A549 (cell line): ENCODE measurements at places on chromosomes 2 and 18.

DNA sequence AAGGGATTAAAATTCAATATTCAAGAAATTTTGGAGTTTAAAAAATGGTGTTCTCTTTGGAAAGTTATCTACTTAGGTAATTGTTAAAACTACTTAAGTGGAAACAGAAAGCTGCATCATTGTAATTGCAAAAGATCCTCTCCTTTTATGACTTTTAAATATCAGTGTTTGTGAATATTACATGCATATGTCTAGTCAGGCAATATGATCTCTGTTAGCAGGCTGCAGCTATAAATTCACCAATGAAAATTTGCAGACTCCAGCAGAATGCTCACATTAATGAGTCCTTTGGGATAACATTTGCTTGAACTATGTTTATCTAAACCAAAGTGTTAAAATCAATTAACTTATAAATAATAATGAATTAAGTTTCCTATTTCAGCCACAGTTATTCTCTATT lies 59.2 kb upstream of the CSRNP3 start:
- no peak for DNase-seq

GRCh38 chr2:21774691-21775368 lies 651.1 kb downstream of the TDRD15 start:
- DNase-seq, result no peak

DNA sequence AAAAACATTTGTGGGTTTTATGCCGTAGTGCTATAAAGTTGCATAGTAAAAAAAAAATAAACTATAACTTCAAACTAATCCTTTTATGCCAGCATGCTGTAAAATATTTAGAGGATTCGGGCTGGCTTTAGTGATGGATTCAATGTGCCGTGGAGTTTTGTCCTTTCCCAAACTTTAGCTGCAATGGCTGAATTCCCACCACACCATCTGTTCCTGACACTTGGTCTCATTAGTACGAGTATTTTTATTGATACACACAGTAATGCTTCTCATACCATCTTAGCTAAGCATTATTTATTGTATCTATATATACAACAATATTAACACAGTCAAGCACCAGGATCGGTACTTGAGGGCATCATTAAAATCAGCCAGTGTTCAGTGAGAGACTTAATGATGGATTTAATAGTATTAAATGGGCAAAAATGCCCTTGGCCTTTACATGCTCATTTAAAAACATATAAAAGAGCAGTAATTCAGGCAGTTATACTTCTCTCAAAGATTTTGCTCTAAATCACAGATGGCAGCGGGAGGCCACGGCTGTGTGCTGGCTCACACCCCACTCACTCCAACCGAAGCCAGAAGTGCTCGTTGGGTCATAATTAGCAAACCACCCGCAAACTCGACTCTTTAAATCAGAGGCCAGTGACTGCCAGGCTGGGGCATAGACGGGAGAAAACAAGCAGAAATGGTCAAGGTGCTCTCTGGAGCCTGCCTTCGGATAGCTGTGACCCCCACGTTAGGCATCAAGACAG lies 297.0 kb upstream of the REV1 start:
- DNase-seq, result no peak

GRCh38 chr2:32614084-32614483 lies 13.8 kb upstream of the TTC27 start:
- DNase-seq, result no peak

DNA sequence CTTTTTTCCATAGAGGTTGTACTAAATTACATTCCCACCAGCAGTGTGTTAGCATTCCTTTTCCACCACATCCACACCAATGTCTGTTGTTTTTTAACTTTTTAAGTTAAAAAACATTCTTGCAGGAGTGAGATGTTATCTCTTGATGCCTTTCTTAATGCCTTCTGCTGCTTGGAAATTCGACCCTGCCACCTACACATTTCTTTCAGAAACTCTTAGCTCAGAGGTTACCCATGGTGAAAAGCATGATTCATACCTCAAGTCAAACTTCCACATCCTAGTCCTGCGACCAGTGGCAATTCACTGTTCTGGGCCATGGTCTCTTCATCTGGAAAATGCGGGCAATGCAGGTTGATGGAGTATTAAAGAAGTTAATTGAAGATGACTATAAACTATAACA lies 12.7 kb upstream of the HNMT start:
- no peak for DNase-seq

- no peak for DNase-seq
Measured at GRCh38 chr18:79533591-79533990, 137.9 kb downstream of the NFATC1 start.

- DNase-seq, result no peak
Measured at GRCh38 chr18:76386886-76387285, 108.2 kb downstream of the ZNF516 start.

GRCh38 chr18:77469131-77469530 lies 219.5 kb downstream of the GALR1 start:
- DNase-seq, result no peak

DNA sequence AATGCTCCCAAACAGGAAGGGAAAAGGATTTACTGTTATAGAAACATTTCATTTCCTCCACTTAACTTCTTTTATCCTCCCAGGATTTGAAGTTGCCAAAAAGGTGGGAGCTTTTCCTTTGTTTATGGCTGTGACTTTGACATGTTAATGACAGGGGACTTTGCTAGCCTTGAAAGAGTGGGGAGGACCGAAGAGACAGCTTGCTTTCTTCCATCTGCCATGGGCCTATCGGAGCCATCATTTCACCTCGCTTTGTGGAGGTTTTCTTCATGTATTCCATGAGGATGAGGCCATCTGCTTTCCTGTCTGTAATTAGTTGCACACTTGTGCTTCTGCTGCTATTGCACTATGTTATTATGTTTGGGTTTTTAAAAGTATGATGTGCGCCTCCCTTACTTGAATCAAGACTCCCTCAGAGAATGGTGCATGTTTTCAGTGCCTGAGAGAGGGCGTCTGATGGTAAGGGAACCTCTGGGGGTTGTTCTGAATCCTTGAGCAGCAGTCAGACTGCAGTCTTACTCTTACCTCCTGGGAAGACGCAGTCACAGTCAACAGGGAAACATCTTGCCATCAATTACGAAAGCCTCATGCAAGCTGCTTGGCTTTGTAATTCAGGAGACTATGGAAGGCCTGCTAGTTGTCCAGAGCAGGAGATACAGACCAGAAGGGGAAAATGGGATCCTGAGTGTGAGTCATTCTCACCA lies 173.3 kb upstream of the MGAT5 start:
- no peak for DNase-seq

DNA sequence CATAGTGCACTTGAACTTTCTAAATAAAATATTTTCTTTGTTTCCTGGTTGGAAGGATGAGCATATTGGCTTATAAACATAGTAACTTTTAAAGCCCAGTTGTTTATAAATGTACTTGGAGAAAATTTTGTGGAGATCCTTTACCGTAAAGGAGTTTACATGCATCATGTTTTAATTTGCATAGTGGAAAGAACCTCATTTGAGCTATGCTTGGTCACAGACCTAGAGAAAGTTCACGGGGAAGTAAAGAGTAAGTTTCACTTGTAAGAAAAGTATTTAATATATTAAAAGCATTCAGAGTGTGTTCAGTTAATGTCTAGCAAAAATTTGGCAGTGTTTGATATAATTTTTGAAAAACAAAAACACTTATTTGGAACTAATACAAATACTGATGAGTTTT lies 45.3 kb downstream of the PIKFYVE start:
- DNase-seq, result no peak

DNA sequence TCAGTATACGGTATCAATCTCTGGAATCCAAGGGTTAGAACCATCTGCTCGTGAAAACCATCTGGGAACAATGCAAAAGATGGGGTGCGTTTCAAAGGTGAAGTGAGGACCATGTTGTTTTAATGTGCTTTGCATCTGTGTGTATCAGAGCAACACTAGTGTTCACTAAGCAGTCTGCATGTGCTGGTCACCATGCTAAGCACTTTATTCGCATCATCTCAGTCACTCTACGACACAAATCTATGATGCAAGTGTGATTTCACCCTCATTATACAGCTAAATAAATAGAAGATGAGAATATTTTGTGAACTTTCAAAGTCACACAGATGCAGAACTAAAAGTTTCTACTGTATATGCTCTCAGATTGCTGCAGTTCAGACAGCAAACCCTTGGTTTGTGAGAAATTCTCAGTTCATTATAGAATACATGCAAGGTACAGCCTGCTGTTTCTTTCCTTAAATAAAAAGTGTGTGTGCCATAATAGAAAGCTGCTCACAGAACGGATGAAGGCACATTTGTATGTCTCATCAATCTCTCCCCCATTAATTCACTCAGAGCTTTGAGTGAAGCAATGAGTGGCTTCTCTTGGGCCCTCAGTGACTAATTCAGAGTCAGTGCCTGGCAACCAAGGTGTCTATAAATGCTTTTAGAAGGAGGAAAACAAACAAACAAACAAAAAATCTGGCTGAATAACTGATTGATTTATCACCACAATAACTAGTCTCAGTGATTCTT lies 652.8 kb upstream of the SOX11 start:
- DNase-seq, result no peak

DNA sequence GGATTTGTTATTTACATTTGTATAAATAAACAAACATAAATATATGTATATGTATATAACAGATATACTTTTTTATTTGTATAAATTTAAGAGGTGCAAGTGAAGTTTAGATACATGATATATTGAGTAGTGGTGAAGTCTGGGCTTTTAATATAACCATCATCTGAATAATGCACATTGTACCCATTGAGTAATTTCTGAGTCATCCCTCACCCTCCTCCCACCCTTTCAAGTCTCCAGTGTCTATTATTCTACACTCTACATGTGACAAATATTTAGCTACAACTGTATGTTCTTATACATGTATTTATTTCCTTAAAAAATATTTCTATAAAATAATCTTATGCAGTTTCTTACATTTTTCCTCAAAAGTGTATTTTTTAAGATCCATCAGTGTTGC lies 358.7 kb upstream of the TFPI start:
- DNase-seq, result no peak

GRCh38 chr2:229009816-229010215 lies 261.3 kb downstream of the PID1 start:
- no peak for DNase-seq

DNA sequence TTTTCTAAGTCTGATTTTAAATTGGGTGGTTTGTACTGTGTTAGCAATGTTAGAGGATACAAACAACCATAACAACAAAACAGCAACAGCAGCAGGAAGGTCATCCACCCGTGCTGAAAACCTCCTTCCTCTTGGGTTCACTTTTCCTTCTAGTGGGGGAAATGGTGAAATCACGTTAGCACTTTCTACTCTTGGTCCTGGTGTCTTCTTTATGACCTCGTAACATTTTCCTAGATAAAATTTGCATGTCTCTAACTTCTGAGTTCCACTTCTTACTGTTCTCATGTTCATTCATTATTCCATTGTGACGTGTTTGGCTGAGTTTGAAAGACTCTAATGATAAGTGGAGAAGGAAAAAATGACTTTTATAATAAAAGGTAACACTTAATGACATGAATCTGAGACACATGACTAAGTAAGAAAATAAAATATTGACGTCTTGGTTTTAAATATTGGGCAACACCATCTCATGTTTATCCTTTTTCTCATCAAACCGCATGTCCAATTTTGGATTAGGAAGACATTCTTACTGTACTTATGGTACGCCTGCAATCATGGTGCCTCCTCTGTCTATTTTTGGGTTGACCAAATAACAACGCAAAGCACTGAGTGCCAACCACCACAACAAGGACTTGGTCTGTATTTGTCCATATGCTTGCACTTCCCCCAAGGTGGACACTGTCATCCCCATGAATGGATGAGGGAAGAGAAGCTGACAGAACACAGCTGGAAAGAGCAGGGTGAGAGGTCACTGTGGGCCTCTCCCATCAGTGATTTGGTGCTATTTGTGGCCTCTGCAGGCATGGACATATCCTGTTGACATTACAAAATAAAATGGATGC lies 25.7 kb upstream of the IL1R1 start:
- DNase-seq, result no peak

DNA sequence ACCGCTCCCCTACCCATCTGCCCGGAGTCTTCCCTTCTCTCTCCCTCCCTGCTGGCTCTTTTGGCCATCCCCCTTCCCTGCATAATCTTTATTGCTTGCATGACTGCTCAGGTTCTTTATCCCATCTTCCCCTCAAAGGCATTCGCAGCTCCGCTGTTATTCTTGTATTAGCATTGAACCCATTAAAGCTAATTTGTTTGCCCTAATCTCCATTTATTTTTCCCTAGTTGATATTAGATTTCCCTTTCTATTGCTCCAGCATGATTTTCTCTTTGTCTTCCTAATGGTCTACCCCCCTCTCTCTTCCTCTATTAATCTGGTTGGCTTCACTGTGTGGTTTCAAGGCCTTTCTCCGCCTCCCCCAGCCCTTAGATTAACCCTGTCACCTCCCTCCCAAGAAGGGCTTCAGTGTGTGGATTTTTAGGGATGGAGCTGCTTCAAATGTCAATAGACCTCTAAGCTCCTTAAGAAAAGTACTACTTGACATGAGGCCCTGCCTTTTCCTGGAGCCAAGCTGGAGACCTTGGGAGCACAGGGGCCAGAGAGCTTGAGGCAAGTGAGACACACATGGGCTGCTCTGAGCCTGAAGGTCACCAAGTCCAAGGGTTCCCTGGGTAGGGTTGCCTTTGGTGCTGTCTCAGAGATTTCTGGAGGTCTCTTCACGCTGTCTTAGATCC lies 20.1 kb downstream of the PAX8 start:
- DNase-seq, result no peak

DNA sequence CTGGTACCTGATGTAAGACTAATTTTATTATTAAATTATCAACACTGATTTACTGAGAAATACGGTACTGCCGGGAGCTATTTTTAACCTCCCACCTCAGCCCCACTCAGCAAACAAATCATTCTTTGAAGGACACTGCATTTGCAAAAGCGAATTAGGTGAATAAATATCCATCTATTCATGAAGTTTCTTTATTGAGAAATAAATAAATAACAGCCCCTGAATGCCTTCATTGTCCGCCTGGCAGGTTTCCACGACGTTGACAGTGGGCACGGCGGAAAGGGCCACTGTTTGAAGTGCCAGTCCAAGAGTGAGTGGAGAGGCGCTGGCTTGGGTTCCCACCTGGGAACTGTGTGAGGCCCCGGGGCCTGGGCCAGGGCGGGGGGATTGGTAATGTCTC lies 15.7 kb downstream of the C1QL2 start:
- no peak for DNase-seq

DNA sequence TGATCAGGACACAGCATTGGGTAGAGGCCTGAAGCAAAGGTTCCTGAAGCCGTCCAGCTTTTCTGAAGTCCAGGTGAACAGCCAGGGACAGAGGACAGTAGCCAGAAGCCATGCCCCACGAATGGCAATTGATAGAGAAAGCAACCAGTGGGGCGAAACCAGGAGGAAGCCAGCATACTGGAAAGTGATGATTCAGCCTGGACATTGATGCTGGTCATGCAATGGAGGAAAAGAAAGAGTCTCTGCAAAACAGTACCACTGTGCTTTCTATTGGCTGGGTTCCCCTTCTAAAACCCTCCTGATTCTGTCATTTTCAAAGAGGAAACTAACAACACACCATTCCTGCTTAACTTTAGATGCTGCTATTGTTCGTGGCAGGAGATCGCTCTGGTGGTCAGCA lies 221.4 kb upstream of the EPAS1 start:
- no peak for DNase-seq
